ENCODE measurements at places on chromosomes 7 and 10.
A peak's percentile ranks its signal among the peaks of the same experiment; 100 is the strongest.

- no peaks in the 10 kb centered on the region for H3K36me3 ChIP-seq
- H3K4me3 ChIP-seq: no peak overlapping the region
- no peaks in the 10 kb centered on the region for H3K4me1 ChIP-seq
- H3K27me3 ChIP-seq: no peaks in the 10 kb centered on the region
Measured at GRCh38 chr7:96300502-96300901, 21.4 kb downstream of the SLC25A13 start.

- H3K4me1 ChIP-seq: peaks cover 21% of the 10 kb centered on the region
- no peaks in the 10 kb centered on the region for H3K27me3 ChIP-seq
- H3K36me3 ChIP-seq: peaks cover 2% of the 10 kb centered on the region
- no peak for DNase-seq
- H3K4me3 ChIP-seq: no peak overlapping the region
Measured at GRCh38 chr10:6176691-6177231, 26.0 kb upstream of the PFKFB3 start.

- H3K27ac ChIP-seq: no peak overlapping the region
- H3K27me3 ChIP-seq: peaks cover 16% of the 10 kb centered on the region
- H3K4me3 ChIP-seq: no peak overlapping the region
- DNase-seq: no peak
- peaks cover 3% of the 10 kb centered on the region for H3K36me3 ChIP-seq
Measured at GRCh38 chr7:151381348-151382078, 28.3 kb downstream of the WDR86 start.

DNA sequence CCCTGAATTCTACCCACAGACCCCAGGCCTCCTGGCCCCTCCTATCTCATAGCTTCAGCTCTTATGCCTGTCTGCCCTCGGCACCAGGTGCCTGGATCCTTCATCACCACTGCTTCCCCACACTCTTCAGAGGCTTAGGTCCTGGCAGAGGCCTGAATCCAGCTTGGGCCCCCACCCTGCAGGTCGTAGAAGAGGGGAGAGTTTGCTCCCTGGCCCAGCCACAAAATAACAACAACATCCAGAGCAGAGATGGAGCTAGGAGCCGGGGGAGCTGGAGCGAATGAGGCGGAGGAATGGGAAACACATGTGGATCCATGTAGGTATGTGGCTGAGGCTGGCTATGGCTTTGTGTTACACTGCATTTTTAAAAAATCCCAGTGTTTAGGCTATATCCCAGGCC lies 7.8 kb upstream of the OPN4 start:
- no peak for DNase-seq
- H3K27me3 ChIP-seq: no peaks in the 10 kb centered on the region
- H3K4me1 ChIP-seq: no peaks in the 10 kb centered on the region
- no peaks in the 10 kb centered on the region for H3K36me3 ChIP-seq
- H3K27ac ChIP-seq: no peak overlapping the region

DNA sequence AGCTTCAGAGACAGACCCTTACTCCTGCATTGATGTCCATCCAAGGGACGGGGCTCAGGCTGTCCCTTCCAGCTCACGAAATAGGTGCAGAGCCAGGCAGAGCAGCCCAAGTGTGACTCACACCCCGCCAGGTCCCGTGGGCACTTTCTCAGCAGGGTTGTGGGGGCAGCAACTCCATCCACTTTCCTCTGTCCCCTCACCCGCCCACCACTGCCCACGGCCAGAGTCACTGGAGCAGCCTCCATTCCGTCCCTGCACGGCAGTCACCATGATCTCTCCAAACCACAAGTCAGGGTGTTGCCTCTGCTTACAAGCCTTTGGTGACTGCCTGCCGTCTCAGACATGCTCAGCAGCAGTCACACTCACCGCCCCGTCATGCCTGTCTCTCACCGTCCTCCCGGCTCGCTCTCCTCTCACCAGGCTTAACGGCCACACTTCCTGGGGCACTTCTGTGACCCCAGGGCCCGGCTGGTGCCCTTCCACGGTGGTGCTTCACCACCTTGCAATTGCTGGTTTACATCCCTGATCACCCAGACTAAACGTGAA lies 39.3 kb downstream of the CALML3 start:
- H3K36me3 ChIP-seq: no peaks in the 10 kb centered on the region
- no peaks in the 10 kb centered on the region for H3K27me3 ChIP-seq
- no peak overlapping the region for H3K4me3 ChIP-seq
- peaks cover 12% of the 10 kb centered on the region for H3K4me1 ChIP-seq
- no peak overlapping the region for H3K27ac ChIP-seq

- H3K4me1 ChIP-seq: no peaks in the 10 kb centered on the region
- H3K4me3 ChIP-seq: no peak overlapping the region
- DNase-seq: no peak
- no peak overlapping the region for H3K27ac ChIP-seq
- H3K36me3 ChIP-seq: no peaks in the 10 kb centered on the region
Measured at GRCh38 chr7:64184376-64184775, 22.6 kb upstream of the ZNF735 start.

- no peaks in the 10 kb centered on the region for H3K36me3 ChIP-seq
- no peaks in the 10 kb centered on the region for H3K4me1 ChIP-seq
- no peak overlapping the region for H3K27ac ChIP-seq
- H3K27me3 ChIP-seq: no peaks in the 10 kb centered on the region
- DNase-seq: no peak
Measured at GRCh38 chr10:76435157-76435556, 1003.7 kb downstream of the LRMDA start.

DNA sequence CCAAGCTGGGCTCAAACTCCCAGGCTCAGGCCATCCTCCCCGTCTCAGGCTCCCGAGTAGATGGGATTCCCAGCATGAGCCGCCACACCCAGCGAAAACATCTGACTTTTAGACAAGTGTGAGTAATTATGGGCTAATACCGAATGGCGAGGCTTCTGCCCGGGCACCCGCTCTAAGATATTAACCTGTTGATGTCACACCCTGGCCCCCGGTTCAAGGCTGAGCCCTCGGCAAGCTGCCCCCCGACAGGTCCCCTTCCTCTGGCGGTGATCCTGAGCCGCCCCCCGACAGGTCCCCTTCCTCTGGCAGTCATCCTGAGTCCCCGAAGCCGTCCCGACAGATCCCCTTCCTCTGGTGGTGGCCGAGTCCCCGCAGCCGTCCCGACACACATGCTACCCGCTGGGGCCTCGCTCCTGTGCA lies 5.2 kb downstream of the PSMG3 start:
- peaks cover 11% of the 10 kb centered on the region for H3K36me3 ChIP-seq
- no peaks in the 10 kb centered on the region for H3K4me1 ChIP-seq
- no peak overlapping the region for H3K27ac ChIP-seq
- H3K27me3 ChIP-seq: no peaks in the 10 kb centered on the region
- H3K4me3 ChIP-seq: no peak overlapping the region

- H3K4me3 ChIP-seq: no peak overlapping the region
- H3K27me3 ChIP-seq: no peaks in the 10 kb centered on the region
- no peak for DNase-seq
- H3K4me1 ChIP-seq: peaks cover 10% of the 10 kb centered on the region
Measured at GRCh38 chr7:30787486-30787885, 16.3 kb downstream of the MINDY4 start.

- H3K27ac ChIP-seq: no peak overlapping the region
- no peaks in the 10 kb centered on the region for H3K36me3 ChIP-seq
- H3K4me1 ChIP-seq: no peaks in the 10 kb centered on the region
- no peak overlapping the region for H3K4me3 ChIP-seq
- DNase-seq: no peak
- no peaks in the 10 kb centered on the region for H3K27me3 ChIP-seq
Measured at GRCh38 chr10:42992156-42992956, 84.5 kb upstream of the RET start.

DNA sequence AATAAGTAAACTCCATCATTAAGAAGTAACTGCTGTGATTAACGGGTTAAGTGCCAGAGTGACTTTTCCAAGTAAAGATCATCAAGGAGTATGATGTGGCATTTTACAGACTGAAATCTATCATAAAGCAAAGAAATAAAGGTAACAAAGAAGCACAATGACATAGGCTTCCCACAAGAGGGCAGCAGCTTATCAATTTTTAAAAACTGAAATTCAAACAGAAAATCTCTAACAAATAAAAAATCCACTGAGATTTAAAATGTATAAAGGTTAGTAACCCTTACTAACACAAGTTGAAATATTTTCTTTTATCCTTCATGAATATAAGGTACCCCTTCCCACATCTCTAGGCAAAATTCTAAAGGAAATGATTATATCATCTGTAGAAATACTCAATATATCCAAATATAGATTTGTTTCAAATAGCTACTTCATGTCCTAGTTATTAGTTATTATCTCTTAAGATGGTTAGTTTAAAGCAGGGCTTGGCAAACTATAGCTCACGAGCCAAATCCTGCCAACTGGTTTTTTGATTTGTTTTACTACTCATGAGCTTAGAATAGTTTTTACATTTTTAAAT lies 29.2 kb downstream of the FAM3C start:
- no peak overlapping the region for H3K4me3 ChIP-seq
- peak; percentile 58 for DNase-seq
- peaks cover 6% of the 10 kb centered on the region for H3K36me3 ChIP-seq
- H3K27ac ChIP-seq: no peak overlapping the region
- no peaks in the 10 kb centered on the region for H3K27me3 ChIP-seq

DNA sequence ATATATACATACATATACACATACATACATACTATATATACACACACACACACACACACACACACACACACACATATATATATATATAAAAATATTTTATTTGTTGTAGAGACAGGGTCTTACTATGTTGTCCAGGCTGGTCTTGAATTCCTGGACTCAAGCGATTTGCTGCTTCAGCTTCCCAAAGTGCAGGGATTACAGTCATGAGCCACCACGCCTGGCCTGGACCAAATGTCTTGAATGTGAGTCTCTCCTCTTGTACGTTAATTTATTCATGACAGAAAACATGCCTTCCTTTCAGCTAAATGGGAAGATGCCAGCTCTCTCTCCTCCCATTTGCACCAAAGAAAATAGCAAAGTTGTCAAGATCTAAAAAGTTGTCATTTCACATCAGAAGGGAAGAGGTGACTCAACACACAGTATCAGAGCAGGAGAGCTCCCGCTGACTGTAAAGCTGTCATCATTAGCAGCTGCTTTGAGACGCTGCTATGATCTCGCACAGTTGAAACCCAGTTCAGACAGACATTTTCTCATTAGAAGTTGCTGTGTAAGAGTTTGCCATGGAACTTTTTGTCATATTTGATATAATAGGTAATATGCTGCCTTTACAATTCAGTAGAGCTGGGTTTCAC lies 224.3 kb downstream of the SFMBT2 start:
- no peaks in the 10 kb centered on the region for H3K36me3 ChIP-seq
- no peaks in the 10 kb centered on the region for H3K27me3 ChIP-seq
- H3K27ac ChIP-seq: no peak overlapping the region
- H3K4me1 ChIP-seq: no peaks in the 10 kb centered on the region
- no peak for DNase-seq

GRCh38 chr10:52563360-52563759 lies 209.2 kb downstream of the MBL2 start:
- no peak overlapping the region for H3K4me3 ChIP-seq
- DNase-seq: no peak
- H3K4me1 ChIP-seq: peaks cover 14% of the 10 kb centered on the region
- H3K27me3 ChIP-seq: no peaks in the 10 kb centered on the region
- no peaks in the 10 kb centered on the region for H3K36me3 ChIP-seq

- DNase-seq: no peak
- H3K27ac ChIP-seq: no peak overlapping the region
- H3K4me3 ChIP-seq: no peak overlapping the region
- no peaks in the 10 kb centered on the region for H3K36me3 ChIP-seq
- H3K4me1 ChIP-seq: no peaks in the 10 kb centered on the region
Measured at GRCh38 chr10:126463286-126463685, 75.0 kb upstream of the ADAM12 start.

DNA sequence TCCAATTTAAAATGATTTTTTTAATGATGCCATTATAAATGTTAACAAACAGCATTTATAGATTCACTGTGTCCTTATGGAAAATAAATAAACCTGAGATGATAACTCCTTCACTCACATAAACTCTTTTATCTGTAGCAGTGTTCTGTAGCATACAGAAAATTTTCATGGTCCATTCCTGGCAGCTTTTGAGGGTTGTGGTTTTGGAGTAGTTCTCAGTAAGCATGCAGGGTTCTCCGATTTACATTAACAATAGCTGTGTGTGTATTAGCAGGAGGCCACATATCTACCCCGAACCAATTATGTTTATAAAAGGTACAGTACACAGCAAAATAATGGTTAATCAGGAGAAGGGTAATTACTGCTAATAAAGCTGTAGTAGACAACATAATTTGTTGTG lies 162.7 kb downstream of the CDCA7L start:
- H3K36me3 ChIP-seq: no peaks in the 10 kb centered on the region
- no peak for DNase-seq
- peaks cover 14% of the 10 kb centered on the region for H3K27me3 ChIP-seq
- no peak overlapping the region for H3K27ac ChIP-seq
- no peaks in the 10 kb centered on the region for H3K4me1 ChIP-seq
- H3K4me3 ChIP-seq: no peak overlapping the region

DNA sequence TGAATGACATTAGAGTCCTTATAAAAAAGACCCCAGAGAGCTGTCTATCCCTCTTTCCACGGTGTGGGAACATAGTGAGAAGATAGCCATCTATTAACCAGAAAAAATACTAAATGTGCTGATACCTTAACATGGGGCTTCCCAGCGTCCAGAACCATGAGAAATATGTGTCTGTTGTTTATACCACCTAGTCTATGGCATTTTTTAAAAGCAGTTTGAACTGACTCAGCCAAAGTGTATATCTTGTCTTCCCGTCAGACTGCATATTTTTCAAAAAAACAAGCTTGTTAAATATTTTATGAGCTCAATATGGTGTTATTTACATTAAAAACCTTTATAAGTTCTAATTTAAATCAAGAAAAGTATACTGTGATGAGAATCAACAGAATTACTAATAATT lies 255.3 kb downstream of the HGF start:
- no peaks in the 10 kb centered on the region for H3K27me3 ChIP-seq
- H3K4me3 ChIP-seq: no peak overlapping the region
- H3K27ac ChIP-seq: no peak overlapping the region
- no peak for DNase-seq

DNA sequence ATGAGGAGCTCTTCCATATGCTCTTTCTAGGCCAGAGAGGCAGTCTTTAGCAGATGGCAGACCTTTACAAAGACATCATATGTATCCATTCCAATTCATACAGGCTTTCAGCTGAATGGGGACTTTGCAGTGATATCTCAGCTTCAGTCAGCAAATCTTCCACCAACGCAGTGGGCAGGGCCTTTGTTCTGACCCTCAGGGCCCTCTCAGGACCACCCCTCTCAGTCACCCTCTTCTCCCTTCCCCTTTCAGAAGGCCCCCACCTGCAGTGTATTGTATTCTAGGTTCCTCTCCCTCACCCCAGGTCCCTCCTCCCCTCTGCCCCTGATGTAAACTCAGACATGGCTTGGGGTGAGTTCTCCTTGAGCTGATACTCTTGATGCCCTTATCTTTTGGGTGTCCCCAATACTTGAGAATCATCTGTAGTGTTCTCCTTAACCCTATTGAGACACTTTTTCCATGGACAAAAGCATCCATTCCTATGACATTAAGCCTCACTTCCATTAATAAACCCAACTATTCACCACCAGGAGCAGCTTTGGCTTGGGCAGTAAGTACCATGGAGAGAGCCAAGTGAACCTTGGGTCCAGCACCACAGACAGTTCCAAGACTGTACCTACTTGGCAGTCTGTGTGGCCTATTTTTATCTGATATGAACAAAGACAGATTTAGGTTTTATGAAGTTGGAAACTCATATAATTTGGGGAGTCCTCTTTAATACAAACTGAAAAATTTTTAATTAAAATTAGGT lies 62.7 kb downstream of the ADCYAP1R1 start:
- no peak overlapping the region for H3K4me3 ChIP-seq
- H3K36me3 ChIP-seq: no peaks in the 10 kb centered on the region
- H3K27me3 ChIP-seq: peaks cover 11% of the 10 kb centered on the region
- DNase-seq: peak; percentile 49

GRCh38 chr7:125436220-125436619 lies 506.6 kb upstream of the POT1 start:
- DNase-seq: no peak
- no peaks in the 10 kb centered on the region for H3K27me3 ChIP-seq
- H3K4me1 ChIP-seq: no peaks in the 10 kb centered on the region

Data from endothelial cell of umbilical vein (primary cell).